ENCODE measurements at places on chromosomes 1 and 21.

DNA sequence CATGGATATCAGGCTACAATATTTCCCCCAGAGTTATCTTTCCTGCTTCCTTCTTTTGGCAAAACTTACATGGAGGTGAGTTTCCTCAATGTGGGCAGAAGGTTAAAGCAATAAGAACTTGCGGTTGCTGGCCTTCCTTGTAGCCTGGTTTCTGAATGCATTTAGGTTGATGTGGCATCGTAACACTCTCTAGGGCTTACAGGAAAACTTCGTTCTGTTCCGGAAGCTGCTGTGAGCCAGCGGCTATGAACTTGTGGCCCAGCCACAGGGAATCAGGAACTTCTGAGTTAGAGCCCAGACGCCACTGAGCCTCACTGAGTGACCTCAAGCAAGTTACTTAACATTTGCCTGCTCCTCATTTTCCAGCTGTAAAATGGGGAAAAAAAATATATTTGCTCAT lies 623.4 kb upstream of the ADAMTS5 start:
- no peak for DNase-seq

DNA sequence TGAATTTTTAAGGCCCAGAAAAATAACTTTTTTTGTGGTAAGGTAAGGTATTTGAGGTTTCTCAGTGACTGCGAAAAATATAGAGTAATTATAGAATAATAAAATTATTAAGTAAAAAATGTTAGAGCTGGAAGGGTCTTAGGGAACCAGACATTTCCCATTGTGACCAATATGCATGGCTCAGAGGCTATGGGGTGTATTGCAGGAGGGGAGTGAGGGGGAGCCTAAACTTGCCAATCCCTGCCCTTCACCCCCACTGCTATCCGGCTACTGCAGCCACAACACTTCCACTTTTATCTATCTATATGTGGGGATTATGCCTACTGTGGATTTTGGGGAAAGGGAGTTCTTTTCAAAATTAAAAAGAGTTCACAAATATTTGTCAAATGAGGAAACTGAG lies 7.6 kb upstream of the GADD45A start:
- no peak for DNase-seq

- DNase-seq, result no peak
These were observed 53.3 kb downstream of the TEX35 start for GRCh38 chr1:178566187-178566586.

DNA sequence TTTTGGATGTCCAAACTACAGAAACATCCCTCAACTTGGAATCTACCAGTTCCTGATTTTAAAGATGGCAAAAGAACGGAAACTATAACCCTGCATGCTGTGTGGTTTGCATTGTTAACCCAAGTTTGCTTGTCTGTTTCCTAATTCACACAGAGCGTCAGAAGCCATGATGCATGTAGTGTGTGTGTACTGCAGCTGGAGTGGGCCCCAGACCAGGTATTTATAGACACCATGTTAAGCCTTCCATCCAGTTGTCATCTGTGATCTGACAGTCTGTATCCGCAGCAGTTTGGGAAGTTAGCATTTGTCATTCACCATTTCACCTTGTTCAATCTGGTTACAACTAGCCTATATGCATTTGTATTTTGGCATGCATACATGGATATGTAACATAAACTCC lies 27.7 kb upstream of the PLEKHM2 start:
- DNase-seq, result no peak

- no peak for DNase-seq
These were observed 60.9 kb upstream of the IFNAR2 start for GRCh38 chr21:33168886-33169285.

- DNase-seq, result no peak
These were observed 8.4 kb downstream of the IFNAR2 start for GRCh38 chr21:33238146-33238545.

DNA sequence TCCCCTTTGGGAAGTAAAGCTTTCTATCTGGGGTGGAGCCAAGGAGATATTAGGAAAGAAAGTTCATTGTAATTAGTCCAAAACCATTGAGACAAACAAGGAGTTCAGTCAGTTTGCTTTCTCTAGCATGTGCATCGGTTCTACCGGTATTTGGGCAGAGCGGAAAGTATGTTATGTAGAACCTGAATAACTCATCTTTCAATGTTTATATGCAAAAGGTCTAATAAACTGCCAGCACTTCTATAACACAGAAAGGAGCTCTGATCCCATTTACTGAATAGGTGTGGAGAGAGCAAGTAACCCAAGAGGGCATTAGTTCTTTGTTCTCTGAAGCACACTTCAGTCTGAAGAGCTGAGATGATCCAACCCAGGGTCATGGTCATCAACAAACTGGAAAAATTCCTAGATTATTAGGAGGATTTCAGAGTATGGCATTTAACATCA lies 3.5 kb downstream of the TGFB2 start:
- DNase-seq, result no peak

DNA sequence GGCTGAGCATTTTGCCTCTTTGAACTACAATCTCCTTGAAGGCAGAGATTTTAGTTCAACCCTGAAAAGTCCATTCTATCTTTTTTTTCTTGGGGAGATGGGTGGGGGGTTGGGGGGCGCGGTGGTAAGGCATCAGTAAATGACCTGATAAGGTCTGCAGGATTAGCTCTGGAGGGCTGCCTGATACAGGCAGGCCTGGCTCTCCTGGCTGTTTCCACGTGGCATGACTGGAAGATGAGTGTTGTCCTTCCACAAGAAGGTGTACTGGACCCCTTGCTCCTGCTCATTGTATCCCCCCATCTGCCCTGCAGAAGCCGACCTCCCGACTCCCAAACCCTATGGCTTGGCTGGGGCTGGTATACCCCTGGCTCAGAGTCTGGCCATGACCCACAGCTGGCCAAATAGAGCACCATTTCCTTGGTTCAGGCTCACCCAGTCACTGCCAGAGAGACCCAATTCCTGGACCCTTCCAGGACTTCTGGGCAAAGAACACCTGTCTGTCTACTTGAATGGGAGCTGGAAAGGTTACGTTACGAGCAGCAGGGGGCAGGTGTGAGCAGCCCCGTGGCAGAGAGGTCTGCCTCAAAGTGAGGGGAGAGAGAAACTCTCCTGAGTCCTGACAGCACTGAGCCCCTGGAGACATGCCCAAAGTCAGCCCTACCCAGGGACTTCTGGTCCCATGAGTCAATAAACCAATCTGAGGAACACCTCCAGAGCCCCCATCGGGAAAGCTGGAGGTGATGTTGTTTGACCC lies 17.0 kb downstream of the DHRS3 start:
- no peak for DNase-seq

DNA sequence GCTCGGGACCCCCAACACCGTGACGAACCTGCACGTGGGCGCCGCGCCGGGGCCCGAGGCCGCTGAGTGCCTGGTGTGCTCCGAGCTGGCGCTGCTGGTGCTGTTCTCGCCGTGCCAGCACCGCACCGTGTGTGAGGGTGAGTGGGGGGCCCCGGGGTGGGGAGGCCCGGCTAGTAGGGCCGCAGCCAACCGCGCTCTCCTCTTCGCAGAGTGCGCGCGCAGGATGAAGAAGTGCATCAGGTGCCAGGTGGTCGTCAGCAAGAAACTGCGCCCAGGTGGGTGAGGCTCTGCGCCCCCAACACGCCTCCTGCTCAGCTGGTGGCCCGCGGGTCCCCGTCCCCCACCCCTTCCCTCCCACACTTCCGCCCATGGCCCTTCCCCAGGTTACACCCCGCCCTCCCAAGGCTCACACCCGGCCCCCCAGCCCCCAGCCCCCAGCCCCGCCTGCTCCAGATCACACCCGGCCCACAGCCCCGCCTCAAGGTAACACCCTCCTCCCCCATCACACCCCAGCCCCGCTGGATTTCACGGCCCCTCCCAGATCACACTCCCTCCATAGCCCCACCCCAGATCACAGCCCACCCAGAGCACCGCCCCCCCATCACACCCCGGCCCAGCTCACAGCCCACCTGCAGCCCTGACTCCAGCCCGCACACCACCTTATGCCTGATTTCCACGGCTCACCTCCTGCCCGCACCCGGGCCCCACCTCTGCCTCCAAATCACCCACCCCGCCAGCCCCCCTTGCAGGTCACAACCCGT lies 2.4 kb upstream of the MMP23B start:
- DNase-seq, result no peak

DNA sequence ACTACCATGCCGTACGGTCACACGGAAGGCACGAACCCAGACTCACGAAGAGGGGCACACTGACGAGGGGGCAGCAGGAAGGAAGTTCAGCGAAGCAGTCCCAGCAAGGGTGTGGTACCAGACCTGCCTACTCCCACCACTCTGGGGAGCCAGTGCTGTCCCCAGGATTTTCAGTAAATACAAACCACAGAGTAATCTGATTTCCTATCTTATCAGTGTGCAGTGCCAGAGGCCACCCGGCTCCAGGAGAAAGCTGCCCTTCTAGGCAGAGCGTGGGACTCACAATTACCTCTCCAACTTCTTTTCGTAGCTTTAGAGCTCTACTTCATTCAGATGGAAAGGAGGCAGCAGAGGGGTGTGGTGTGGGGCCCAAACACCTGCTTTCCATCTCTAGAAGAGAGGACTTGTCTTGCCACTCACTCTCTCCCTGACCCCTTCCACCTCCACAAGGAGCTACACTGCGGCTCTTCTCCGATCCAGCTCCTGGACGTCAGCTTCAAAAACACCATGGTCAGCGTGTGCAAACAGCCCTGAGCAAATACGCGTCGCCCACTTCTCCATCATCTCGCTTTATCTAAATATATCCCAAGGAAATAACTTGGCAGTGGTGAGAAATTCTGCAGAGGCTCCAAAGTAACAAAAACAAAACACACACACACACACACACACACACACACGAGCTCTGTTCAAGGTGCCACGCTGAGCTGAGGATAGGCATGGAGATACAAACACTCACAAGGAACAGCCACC lies 98.5 kb downstream of the MRPL37 start:
- DNase-seq, result no peak

GRCh38 chr1:176017722-176018121 lies 189.4 kb downstream of the COP1 start:
- DNase-seq, result no peak

- no peak for DNase-seq
These were observed 2.0 kb downstream of the PI4KB start for GRCh38 chr1:151325231-151325630.

- DNase-seq, result no peak
These were observed 237.3 kb downstream of the S1PR1 start for GRCh38 chr1:101474039-101474665.

DNA sequence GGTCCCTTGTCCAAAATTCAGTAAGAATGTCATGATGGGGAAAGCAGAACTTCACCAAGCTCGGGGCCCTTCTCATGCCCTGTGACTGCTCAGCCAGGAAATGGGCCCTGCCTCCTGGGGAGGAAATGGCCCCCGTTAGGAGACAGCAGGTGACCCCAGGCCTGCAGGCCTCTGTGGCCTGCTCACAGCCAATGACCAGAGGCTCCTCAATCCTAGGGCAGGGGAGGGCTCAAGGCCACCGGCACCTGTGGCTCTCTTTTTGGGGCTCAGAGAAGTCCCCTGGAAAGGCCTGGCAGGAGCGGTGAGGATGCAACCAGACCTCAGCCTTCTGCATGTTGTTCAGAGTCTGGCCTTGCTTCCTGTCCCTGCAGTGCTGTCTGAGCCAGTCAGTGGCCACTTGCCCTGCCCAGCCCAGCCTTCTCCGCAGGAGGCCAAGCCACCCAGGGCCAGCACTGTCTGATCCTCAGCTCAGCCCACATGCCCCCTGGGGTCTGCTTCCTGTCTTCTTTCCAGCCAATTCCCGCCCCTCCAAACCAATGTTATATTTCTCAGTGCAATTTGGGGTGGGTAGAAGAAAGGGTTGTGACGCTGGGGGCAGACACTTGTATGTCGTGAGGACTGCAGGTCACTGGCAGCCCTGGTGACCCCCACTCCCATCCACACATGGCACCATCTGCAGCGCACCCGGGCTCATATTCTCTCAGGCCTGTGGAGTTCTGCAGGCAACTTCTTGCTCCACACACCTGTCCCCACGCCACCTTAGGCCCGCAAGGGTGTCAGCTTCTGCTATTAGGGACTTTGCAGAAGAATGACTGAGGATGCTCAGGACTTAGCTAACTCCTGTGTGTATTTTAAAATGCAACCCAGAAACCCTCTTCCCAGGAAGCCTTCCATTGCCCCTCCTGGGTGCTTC lies 83.6 kb downstream of the ITPKB start:
- DNase-seq, result no peak

- no peak for DNase-seq
These were observed 905 bp downstream of the BTBD19 start for GRCh38 chr1:44808938-44809917.

GRCh38 chr1:93815366-93816110 lies 63.5 kb downstream of the DNTTIP2 start:
- DNase-seq, result no peak

DNA sequence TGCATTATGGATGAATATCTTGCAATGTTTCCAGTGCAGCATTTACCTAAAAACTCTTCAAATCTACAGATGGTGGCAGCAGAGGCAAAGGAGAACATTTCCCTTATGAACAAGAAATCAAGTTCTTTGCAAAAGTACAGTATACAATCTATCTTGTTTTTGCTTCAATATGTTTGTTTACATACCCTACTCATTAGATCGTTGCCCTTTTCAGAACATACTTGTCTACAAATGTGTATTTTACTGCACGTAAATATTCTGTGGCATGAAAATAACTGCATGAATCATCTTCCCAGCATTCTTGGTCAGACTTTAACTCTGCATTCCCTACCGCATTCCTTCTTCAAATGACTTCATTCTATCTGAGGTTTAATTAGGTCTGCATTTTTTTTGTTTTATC lies 212.7 kb downstream of the ZP4 start:
- DNase-seq, result no peak

DNA sequence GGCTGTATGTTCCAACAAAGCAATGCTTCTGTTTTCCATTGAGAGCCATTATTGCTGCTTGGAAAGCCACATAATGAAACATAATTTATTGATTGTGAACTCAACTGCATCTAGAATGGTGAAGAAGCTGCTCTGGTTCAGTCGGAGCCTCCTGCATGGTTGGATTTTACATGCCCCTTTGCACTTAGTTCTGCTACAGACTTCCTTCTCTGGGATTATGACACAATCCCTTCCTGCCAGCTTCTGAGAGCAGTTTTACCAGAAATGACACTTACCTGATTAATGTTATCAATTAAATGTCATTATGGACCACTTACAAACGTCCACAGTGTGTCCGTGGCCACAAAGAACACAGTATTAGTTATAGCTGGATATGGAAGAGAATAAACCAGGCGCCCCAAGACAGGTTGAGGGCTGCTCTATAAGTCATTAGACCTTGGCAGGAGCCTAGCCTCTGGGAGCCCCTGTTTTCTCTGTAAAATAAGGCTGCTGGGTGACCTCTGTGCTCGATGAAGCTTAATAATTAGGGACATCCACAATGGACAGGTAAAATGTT lies 7.0 kb upstream of the CD58 start:
- no peak for DNase-seq

GRCh38 chr1:89759036-89759435 lies 61.8 kb upstream of the LRRC8D start:
- DNase-seq, result no peak
